ENCODE measurements at places on chromosomes 2 and 18. TPM values are rescaled to one million over a fixed set of nuclear protein-coding genes. Genes with fewer than 3 reads are reported as not detected.

PROKR1 gene
- total RNA-seq: 0.38 TPM

MPP4 gene
- 0.13 TPM for total RNA-seq

DNA sequence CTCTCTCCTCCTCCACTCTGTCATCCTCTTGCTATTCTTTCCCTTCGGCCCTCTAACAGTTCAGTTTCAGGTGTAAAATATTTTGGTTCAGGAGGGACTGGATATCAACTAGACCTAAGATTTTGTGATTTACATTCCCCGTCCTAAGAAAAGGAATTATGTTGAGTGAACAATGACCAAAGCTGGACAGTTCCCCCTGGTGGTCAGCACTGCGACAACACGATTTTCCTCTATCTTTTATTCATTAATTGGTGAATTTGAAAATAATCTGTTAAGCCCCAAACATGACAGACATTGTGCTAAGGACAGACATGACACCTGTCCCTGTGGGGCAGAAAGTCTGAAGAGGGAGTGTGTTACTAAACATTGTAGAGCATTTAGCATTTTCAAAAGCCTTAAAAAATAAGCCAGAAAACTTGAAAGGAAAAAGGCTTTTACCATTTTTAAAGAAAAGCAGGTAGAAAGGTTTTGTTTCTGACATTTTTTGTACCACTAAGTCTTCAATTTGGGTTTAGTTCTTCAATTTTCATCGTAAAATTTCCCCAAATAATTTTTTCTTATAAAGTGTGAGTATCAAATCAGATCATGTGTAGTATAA lies 28.4 kb upstream of the GTF2A1L start:
- DNase-seq: peak; percentile 44

DNA sequence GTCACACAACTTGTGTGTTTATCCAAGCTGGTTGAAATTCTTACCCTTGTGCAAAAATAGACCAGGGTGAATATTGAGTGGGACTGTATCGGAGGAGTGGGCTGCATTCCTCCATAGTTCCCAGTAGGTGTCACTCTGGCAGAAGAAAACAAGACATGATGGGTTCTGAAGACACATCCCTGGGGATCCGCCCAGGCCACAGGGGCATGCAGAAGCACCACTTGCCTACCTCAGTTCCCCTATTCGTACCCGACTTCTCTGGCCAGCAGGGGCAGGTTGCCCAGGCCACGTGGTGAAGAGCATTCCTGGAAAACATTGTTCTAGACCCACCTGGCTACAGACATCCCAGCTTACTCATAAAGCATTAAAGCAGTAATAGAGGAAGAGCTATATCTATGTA lies 168.2 kb downstream of the FAM210A start:
- peak; percentile 36 for DNase-seq
